Hematopoietic multipotent progenitor cell (in vitro differentiated cells): ENCODE measurements at places on chromosomes 7 and 10. TPM values are rescaled to one million over a fixed set of nuclear protein-coding genes. Genes with fewer than 3 reads are reported as not detected.
A peak's percentile ranks its signal among the peaks of the same experiment; 100 is the strongest.

DNA sequence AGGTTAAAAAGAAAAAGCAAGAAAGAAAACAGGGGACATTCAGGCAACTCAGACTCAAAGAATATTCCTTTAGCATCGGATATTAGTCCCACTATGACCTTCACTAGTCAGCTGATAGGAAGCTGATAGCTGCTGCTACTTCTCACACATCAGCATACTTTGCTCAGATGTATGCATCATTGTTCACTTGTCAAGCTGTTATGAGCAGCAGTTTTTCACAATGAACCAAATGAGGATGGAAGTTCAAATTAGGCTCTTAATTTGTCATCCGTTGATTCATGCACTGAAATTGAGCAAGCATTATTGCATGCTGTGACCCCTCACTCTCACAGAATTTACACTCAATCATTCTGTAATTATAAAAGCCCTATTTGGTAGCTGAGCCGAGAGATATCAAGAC lies 257.7 kb downstream of the SNX13 start:
- DNase-seq: no peak

DNA sequence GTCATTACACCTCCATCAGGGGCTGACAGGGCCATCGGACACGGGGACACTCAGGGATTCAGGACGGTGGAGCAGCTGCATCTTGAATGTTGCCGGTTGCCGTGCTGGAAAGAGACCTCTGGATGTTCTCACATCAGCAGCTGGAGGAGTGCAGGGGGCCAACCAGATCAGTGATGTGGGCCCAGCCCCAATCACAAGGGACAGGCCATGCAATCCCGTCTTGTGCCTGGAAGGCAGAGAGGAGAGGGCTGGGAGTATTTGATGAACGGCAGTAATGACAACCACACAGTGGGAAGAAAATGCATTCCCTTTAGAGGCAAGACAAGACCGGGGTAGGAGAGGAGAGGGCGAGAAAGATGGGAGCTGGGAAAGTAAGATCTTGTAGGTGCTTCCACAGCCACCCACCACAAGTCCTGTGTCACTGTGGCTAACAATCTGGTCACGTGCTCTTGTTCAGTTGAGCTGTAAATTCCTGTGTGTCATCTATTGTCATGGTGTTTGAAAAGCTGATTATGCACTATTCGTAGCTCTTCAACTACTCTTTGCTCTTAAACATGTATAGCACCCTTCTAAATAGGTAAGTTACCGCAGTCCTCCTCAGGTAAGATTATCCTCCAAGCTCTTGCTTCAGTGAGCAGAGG lies 85.9 kb upstream of the LEP start:
- DNase-seq: no peak

Gene GIMAP4
- 1.3 TPM for total RNA-seq

DNA sequence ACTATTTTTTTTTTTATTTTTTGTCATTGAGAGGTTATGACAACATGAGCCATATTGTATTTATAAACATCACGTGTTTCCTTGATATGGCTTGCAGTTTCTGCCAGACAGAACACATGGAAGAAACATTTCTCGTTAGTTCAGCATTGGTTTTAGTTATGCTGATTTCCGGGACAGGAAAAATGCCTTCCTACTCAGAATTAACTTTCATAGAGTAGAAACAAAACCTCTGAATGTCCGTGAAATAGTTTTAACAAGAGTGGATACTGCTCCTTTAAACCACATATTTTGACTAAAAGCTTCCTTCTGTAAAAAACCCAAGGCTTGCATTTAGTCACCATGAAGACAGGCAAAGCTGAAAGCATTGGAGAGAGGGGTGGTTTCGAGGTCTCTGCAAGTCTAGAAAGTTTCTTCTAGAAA lies 240.4 kb downstream of the KIAA1217 start:
- no peak for DNase-seq

Gene HYAL4
- total RNA-seq: not detected

- DNase-seq: no peak
Observed at GRCh38 chr10:73424478-73424877, 8.9 kb downstream of the MSS51 start.

Gene ASAH2
- under 0.01 TPM for total RNA-seq

Gene ZCCHC24
- 2.2 TPM for total RNA-seq

Gene ATP6V0A4
- total RNA-seq: not detected

Gene PTPN20
- total RNA-seq: 1.6 TPM

Gene C10orf71
- total RNA-seq: not detected

- no peak for DNase-seq
Observed at GRCh38 chr10:35442592-35442991, 106.3 kb downstream of the CCNY start.

- DNase-seq: no peak
Observed at GRCh38 chr10:3879073-3879472, 94.1 kb upstream of the KLF6 start.

DNA sequence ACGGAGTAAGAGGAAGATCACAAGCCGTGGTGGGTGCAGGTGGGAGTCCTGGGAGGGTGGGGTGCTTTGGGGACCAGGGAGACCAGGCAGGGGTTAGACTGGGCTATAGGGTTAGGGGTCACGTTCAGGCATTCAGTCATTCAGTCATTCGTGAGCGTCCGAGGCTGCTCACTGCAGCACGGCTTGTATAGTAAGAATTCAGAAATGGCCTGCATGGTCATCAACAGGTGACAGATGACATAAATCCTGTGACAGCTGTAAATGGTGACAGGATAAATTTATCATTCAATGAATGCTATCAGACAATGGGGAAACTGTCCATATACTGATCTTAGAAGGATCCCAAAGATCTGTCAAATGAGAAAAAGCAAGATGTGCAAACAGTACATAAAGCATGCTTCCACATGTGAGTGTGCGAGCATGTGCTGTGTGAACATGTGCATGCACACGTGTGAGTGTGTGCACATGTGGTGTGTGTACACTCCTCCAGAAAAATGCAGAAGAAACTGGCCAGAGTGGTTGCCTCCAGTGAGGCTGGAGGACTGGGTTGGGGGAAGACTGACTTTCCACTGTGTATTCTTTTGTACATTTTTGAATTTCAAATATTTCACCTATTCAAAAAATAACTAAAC lies 32.0 kb upstream of the SMARCD3 start:
- DNase-seq: no peak

GRCh38 chr7:67821116-67821515 lies 824.5 kb downstream of the TYW1 start:
- DNase-seq: no peak

GRCh38 chr10:105656856-105657255 lies 1015.8 kb downstream of the SORCS3 start:
- no peak for DNase-seq

GRCh38 chr10:69065406-69066361 lies 22.2 kb upstream of the SRGN start:
- no peak for DNase-seq

GRCh38 chr10:17764142-17764541 lies 12.1 kb downstream of the TMEM236 start:
- DNase-seq: no peak

- DNase-seq: no peak
Observed at GRCh38 chr7:22584179-22584578, 84.2 kb upstream of the STEAP1B start.

Gene CCNY
- 53.3 TPM for total RNA-seq

DNA sequence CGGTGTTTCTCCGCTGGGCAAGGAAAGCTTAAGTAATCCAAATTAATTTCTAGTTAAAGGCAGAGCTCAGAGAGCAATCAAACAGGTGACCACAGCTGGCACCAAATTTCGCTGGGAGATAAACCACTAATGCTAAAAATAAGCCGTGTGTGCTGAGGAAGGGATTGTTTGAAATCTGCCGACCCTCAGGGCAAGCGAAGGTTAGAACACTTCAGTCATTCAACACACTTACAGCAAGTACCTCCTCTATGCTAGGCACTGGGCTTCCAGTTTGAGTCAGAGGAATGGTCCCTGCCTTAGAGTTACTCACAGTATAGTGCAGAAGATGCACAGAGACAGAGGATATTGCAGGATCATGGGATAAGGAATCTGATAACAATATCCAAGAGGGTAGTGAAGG lies 467.9 kb upstream of the PODXL start:
- no peak for DNase-seq

Gene EBF3
- total RNA-seq: not detected

- DNase-seq: no peak
Observed at GRCh38 chr7:150754951-150755350, 17.7 kb downstream of the GIMAP5 start.

Gene TMEM225B
- total RNA-seq: 0.54 TPM

Gene TAF3
- total RNA-seq: 3.0 TPM

Gene SLC16A12
- not detected for total RNA-seq

DNA sequence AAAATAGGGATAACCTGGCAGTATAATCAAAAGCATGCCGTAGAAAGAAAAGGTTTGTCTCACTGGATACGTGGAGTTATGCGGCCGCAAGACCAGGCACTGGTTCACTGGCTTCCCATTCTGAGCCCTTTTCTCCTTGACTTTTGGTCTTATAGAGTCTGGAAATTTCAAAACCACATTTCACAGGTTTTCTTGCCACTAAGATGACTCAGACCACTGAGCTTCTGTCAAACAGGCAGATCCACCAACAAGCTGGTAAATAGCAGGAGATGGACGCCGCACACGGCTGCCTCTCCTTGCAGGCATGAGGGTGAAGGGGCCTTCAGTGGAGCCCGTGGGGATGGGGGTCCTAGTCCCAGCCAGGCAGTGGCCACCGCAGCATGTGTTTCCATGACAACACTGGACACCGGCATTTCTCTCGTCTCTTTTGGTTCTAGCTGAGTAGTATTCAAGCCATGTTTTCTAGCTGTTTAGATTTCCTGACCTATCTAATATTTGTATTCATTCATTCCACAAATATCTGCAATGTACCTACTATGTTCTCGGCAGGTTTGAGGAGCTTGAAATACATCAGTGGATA lies 55.5 kb downstream of the KLF6 start:
- no peak for DNase-seq

DNA sequence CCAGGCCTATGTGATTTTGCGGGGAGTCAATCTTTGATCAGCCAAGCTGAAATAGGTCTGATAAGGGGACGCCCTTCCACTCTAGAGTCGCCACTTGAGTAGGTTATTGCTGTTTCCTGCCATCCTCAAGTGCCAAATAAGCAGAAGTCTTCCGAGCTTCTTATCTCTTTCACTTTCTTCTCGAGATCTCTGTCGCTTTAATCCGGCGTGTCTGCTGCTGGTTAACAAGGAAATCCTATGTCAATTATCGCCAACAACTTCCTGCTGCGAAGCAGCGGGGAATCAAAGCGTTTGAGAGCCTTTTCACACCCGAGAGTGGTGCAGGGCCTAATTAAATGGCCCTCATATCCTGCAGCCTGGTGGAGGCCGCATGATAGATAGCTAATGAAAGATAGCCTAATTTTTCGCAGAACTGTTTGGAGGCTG lies 215.9 kb downstream of the RAB11FIP2 start:
- no peak for DNase-seq

Gene VPS37D
- total RNA-seq: not detected

Gene IGF2BP3
- 6.7 TPM for total RNA-seq

Gene CRYGN
- total RNA-seq: not detected

DNA sequence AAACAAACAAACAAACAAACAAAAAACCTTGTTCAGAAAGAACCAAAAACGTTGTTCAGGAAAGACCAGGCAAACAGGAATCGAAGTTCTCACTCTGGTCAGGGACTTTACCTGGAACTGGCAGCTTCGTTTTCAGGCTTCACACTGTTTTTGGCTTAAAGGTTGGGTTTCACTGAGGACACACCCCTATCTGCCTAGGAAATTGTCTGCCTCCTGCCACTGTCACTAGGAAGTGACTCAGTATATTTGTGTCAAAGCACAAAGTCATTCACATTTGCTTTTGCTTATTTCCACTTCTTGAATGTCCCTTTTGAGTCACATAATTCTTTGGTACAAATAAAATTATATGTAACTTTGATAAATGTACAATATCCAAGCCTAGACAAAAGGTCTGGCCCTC lies 37.9 kb downstream of the PNLIPRP3 start:
- DNase-seq: peak; percentile 81

Gene HOXA10
- total RNA-seq: 19.4 TPM

DNA sequence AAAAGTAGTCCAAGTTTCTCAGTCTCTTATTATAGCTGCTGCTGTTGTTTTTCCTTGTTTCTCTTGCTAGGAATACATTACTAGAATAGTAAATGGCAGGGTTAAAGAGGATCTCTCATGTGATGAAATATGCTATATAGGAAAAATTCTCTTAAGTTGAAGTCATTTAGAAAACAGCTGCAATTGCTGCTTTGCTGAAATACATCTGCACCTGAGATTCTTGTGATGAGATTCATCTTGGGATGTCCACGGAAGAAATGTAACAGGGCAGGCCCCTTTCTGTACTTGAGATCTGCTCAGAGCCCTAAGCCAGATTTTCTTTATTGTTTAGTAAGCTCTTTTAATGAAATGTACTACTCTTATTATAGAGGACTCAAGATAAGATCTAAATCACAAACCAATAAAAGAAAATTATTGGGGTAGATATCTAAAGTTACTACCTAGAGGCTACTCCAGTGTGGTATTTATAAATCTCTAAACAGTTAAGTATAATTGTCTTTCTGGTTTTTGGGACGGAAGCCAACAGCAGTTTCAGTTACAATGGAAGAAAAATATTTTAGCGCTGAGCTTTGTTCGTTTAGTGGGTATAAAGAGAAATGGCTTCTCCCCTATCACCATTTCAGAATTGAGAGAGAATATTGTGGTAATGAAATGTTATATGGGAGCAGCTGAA lies 701.5 kb downstream of the KCNMA1 start:
- DNase-seq: no peak

Gene CCL26
- not detected for total RNA-seq

GRCh38 chr7:47698386-47698785 lies 116.5 kb upstream of the TNS3 start:
- DNase-seq: no peak

Gene ASB13
- 38.5 TPM for total RNA-seq

- DNase-seq: no peak
Observed at GRCh38 chr10:126408953-126409641, 20.8 kb upstream of the ADAM12 start.

DNA sequence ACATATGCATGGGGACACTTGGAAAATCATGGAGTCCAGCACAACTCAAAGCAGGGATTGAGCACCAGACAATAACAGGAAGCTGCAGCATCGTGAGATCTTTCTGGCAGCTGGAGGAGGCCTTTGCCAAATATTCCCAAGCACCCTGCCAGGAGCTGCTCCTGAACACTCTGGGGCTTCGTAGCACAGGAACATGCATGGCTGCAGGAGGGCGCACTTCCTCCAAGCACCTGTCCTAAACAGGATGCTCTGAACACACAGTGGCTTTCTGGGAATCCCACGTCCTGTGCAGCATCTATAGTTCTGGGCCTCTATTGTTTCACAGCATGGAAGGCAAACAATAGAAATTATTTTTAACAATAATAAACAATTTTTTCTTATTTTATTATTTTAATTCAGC lies 4.1 kb downstream of the ABLIM1 start:
- DNase-seq: no peak

Gene ETV1
- total RNA-seq: 0.27 TPM

Gene ITPRID1
- total RNA-seq: not detected

Gene PANK1
- total RNA-seq: 3.8 TPM

GRCh38 chr10:123795846-123796590 lies 95.6 kb downstream of the CPXM2 start:
- DNase-seq: no peak
